ENCODE measurements at places on chromosomes 2 and 18. TPM values are rescaled to one million over a fixed set of nuclear protein-coding genes. Genes with fewer than 3 reads are reported as not detected.

DNA sequence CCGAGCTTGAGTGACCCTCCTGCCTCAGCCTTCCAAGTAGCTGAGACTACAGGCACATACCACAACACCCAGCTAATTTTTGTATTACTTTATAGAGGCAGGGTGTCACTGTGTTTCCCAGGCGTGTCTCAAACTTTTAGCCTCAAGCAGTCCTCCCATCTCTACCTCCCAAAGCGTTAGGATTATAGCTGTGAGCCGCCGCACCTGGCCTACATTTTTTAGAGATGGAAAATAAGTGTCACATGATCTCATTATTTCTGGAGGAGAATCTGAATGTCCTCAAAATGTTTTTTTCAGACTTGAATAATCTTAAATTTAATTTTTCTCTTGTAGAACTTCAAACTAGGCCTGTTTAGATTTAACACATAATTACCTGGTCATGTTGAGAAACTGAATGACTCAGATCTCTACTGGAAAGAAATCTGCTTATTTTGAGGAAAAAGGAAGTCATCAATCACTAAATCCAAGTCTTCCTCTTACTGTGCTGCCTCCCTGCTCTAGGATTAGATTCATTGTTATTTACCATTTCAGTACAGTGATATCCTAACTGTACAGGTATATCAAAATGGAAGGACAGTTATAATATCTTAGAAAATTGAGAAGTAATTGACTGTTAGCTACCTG lies 92.4 kb downstream of the COX7A2L start:
- peak; percentile 11 for DNase-seq

Gene RAMP1
- 35.8 TPM for total RNA-seq

Gene RTKN
- 10.5 TPM for total RNA-seq

Gene STON1
- 3.7 TPM for total RNA-seq

Gene GPAT2
- not detected for total RNA-seq

Gene UGT1A8
- not detected for total RNA-seq

DNA sequence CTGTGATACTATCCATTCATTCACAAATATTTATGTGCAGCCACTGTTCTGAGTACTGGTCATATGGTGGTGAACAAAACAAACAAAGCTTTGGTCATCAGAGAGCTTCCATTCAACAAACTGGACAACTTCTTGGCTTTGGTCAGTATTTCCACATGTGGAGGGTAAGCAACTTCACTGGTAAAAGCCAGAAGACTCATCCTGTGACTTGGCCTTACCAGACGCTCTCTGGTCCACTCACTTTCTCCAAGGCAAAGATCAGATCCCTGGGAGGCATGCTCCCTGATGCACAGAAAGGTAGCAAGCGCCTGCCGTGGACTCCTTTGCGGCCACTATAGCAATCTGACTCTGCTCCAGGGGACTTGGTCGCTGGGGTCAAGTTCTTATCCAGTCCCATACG lies 179.5 kb downstream of the EN1 start:
- peak; percentile 74 for DNase-seq
